ENCODE measurements at places on chromosomes 5 and 9.

DNA sequence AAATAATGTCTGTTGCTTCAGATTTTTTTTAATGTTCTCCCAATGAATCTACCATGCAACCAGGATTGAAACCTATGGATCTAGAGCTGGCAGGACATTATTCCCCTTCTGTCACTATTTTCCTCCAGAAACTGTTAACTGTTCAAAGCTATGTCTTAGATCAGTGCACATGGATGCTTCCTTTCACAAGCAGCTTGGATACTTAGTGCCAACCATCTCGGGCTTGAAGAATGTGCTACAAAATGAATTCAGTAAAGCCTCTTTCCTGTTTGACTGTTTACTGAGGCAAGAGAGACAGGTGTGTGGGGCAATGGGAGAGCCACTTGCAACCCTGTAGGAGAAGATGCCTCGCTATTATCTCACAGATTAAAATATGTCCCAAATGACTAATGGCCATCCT lies 774.8 kb downstream of the KCTD16 start:
- DNase-seq = no peak

DNA sequence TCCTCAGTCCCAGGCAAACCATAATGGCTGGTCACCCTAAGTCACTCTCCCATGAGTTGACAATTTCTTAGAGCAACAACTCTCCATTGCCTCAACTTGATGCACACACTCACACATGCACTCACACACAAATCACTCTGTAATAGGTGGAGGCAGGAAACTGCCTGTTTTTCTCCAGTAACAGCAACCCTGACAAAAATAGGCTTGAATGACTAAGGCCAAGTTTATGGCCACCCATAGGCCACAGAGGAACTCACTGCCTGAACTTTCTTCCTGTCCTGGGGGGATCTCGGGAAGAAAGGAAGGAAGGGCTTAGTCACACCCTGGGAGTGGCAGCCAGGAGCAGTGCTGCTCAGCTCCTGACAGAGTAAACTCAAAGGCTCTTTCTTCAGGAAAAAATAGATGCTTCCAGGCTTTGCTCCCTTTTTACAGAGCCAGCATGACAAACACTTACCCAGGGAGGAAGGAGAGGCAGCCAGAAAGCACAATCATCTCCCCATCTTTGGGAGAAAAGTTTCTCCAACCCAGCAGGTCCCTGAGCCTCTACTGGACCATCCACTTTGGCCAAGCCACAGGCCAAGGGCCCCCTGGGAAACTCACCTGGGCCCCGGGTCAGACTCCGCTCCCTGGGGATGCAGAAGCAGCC lies 368 bp downstream of the SH3TC2 start:
- DNase-seq = no peak

DNA sequence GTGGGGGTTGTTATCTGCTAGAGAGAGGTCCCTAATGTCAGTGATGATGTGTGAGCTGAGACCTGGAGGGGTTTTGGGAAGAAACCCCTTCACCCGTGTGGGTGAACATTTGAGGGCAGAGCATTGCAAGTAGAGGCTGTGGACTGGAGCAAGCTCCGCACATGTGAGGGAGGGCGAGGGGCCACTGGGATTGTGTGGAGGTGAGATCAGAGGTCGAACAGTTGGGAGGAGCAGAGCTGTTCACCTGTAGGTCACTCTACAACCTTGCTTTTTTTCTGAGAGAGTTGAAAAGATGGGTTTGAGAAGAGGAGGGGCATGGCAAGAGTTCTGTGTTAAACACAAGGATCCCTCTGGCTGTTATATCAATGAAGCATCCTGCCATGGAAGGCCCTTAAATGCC lies 480.4 kb upstream of the ZNF608 start:
- DNase-seq = no peak

DNA sequence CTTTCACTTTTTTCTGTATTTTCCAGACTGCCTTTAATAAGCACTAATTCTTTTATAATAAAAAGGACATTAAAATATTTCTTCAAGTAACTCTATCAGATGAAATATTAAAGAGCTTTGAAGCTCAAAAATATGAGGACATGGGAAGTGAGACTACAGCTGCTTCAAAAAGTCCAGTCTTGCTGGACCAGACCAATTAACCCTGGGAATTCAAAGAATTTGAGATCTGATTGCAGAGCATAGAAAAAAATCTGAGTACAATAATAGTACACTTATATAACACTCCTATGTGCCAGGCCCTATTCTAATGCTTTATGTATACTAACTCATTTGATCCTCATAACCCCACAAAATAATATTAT lies 9.8 kb downstream of the TMEM245 start:
- DNase-seq = no peak

GRCh38 chr5:32092938-32093812 lies 80.9 kb downstream of the GOLPH3 start:
- peak; percentile 66 for DNase-seq

GRCh38 chr9:135265931-135266330 lies 178.5 kb downstream of the OLFM1 start:
- DNase-seq = no peak

GRCh38 chr9:116365056-116365471 lies 211.5 kb downstream of the PAPPA start:
- DNase-seq = peak; percentile 66

- no peak for DNase-seq
Observed at GRCh38 chr9:116897201-116897600, 210.1 kb downstream of the TRIM32 start.

GRCh38 chr9:109037946-109038715 lies 24.8 kb upstream of the CTNNAL1 start:
- DNase-seq = no peak

DNA sequence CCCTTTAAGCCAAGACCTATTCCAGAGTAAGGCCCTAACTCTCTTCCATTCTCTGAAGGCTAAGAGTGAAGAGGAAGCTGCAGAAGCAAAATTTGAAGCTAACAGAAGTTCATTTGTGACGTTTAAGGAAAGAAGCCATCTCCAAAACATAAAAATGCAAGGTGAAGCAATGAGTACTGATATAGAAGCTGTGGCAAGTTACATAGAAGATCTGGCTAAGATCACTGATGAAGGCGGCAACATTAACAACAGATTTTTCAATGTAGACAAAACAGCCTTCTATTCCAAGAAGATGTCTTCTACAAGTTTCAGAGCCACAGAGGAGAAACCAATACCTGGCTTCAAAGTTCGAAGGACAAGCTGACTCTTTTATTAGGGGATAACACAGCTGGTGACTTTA lies 1143.4 kb downstream of the CDH12 start:
- DNase-seq = no peak

- no peak for DNase-seq
Observed at GRCh38 chr5:82306151-82306550, 28.0 kb upstream of the RPS23 start.

GRCh38 chr9:117662651-117663050 lies 41.6 kb upstream of the TLR4 start:
- no peak for DNase-seq

DNA sequence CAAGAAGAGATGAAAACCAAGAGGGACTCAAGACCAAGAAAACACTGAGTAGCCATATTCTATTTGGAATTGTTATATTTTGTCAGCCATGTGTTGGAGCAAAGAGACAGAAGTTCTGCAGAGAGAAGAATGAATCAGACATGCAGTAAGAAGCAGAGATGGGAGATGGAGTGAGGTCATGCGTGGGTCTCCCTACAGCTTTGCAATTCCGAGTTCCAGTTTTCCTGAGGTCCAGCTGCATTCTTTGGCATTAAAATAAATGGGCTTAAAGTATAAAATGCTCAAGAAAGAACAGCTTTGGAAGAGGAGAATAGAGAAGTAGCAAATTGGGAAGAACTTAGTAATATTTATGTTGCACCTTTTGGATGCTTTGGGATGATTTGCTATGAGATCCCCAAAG lies 361.6 kb downstream of the NPR3 start:
- no peak for DNase-seq
